ENCODE measurements at places on chromosomes 16 and 17.

DNA sequence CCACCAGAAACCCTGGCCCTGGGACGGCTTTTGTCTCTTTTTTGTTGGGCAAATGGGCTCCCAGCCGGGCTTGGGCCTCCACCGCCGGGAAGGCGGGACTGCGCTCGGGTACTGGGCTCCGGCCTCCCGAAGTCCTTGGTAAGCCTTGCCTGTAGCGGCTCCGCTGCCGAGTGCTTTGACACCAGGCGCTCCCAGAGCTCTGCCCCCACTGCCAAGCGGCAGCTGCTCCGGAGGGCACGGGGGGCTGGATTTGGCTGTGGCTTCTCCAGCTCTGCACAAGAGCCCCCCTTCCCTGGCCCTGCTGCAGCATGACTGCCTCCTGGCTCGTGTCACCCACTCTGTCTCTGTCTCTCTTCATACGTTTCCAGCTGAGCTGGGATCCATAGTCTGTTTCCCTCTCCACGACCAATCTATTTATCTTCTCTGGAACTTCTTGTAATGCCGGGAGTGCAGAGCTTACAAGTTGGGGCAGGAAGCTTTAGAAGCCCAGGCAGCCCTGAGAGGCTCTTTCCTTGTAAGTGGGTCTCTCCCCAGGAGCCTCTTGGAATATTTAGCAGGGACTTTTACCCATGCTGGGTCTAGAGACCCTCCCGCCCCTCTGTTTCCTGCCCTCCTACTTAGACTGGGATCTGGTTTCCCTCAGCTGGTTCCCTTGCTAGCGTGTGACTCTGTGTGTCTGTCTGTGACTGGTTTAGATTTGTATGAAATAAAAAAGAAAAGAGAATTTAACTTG is 246.9 kb upstream of the GSE1 start:
- peak; percentile 74 for DNase-seq

DNA sequence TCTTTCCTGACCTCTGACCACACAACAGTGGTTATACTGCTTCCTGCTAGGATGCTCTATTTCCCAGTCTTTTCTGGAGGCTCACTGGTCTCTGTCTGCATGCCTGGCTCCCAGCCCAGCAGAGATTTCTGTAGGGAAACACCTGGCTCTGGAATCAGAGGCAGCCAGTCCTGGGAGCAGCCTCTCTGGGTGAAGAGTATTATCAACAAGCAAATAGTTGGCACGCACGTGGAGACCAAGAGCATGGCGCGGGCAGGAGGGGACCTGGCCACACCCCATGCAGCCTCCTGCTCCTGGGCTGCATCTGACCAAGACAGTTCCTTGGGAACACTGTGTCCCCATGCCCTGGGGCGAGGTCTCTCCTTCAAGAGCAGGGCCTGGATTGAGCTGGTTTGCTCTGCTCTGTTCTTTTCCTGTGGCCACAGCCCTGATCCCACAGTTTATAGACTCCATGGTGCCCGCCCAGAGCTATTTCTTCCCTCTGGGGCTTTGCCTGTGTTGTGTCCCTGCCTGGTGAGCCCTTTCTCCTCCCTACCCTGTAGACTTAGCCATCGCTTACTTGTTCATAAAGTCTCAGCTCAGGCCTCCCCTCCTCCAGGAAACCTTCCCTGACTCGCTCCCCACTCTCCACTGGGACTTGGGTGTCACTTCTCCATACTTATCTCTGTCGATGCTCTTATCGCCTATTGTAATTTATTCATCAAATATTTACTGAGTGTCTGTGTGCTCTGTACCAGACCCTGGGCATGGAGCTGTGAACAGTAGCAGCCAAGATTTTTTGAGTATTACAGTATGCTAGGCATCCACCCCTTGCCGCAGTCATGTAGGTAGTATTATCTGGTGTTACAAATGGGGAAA is 60.6 kb downstream of the SCNN1B start:
- DNase-seq: no peak

DNA sequence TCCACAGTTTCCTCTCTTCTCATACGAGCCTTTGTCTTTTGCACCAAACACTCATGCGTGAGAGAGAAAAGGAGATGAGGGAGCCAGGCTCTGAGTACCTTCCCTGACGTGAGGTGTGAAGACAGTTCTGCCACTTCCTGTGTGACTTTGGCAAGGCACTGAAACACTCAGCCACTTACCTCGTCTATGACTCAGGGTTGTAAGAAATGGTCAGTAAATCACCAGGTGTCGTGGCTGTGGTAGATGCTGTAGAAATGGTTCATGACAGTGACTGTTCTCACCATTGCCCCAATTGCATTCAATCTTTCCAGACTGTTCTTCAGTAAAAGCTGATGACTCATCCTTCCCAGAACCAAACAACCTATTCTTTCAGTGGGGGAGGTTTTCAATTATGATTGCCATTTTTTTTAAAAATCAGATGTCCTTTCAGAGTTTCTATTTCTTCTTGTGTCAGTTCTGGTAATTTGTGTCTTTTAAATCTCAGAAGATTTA is 49.2 kb upstream of the CBFA2T3 start:
- DNase-seq: no peak

DNA sequence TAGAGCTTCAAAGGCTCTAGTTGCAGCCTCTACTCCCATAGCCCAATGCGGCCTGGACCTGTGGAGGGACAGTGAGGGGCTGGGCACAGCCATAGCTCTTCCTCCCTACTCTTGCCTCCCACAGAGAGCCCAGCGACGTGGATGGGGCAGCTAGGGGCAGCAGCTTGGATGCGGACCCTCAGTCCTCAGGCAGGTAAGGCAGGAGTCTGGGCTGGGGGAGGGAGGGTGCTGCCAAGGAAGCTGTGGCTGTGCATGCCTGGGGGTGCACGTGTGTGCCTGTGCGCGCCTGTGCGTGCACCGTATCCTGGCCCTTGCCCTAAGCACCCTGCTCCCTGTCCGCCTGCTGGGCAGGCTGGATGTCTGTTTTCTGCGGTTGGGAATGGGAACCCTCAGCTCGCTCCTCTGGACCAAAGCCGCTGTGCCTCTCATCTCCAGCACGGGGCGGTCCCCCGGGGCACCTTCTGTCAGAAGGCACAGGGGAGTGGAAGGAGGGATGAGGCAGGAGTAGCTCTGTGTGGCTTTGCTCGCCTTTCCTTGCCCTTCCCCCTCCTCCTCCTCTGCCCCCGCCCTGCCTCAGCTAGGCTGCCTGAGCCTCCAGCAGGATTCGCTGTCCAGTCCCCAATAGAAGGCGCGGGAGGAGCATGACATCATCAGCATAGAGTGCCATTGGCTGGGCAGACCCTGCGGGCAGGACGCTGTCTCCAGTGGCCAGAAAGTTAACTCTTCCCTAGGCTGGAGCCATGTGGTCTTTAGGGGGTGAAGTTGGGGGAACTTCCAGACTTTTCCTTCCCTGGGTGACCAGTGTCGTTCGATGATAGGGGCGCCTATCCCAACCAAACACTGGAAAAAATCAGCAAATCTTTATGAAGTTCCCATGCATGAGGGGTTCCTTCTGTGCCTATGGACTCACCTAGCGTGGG is 797 bp downstream of the PRCD start:
- DNase-seq: peak; percentile 99

- DNase-seq: no peak
Measured at GRCh38 chr16:67490335-67491096, 7.2 kb upstream of the AGRP start.

GRCh38 chr16:17229766-17230165 is 241.0 kb downstream of the XYLT1 start:
- no peak for DNase-seq

DNA sequence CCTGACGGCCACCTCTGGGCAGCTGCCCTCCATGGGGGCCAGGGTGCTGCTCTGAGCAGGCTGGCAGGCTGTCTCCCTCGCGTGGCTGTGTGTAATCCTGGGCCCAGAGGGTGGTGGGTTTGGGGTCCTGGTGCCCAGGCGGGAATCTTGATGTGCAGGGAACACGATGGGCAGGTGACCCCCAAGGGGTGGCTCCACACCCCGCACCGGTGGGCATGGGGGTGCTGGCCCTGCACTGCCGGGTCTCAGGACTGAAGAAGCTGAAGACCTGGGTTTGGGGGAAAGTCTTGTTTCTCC is 8.6 kb downstream of the CHMP6 start:
- no peak for DNase-seq

DNA sequence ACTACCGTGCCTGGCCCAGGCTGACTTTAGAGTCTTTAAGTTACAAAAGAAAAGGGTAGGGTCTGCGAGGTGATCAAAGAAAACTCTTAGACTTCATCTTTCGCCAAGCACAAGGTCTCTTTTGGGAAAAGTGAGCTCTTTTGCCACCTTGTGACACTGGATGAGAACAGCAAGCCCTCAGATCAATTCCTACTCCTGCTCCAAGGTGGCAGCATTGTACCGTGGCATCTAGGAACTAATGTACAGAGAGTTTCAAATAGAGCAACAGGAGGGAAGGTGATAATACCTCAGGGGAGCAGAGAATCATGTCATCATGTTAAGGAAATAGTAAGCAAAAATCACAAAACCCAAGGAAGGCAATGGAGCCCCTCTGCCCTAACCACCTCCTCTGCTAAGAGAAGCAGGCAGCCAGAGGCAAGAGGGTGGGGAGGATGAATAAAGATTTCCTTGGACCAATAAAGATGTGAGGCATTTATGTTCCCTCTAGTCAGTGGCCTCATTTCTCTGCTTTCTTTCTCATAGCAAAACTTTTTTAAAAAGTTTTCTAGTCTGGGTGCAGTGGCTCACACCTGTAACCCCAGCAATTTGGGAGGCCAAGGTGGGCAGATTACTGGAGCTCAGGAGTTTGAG is 2.1 kb upstream of the C17orf78 start:
- DNase-seq: peak; percentile 90

DNA sequence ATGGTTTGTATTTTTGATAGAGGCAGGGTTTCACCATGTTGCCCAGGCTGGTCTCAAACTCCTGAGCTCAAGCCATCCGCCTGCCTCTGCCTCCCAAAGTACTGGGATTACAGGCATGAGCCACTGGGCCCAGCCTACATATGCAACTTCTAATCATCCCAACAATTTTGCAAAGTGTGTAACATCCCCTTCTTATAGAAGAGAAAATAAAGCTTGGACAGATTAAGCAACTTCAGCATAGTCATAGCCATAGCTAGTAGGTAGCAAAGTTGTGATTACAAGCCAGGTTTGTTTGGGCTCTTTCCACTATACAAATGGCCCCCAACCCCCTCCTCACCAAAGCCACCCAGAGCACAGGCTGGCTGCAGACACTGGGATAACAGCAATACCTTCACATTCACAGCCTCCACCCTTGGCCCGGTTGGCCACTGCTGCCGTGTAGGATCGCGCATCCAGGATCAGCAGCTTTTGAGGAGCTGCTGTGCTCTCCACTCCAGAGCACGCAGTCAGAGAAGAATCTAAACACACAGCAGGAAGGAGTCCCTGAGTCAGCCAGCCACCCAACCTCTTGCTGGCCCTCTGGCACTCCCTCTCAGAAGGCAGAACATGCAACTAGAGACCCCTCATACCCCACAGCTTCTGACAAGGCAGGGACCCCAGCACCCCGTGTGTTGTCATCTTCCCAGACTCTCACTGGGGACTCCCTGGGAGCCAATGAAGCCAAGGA is 7.9 kb downstream of the MTMR4 start:
- no peak for DNase-seq

GRCh38 chr16:2295056-2295798 is 27.3 kb upstream of the RNPS1 start:
- DNase-seq: no peak

DNA sequence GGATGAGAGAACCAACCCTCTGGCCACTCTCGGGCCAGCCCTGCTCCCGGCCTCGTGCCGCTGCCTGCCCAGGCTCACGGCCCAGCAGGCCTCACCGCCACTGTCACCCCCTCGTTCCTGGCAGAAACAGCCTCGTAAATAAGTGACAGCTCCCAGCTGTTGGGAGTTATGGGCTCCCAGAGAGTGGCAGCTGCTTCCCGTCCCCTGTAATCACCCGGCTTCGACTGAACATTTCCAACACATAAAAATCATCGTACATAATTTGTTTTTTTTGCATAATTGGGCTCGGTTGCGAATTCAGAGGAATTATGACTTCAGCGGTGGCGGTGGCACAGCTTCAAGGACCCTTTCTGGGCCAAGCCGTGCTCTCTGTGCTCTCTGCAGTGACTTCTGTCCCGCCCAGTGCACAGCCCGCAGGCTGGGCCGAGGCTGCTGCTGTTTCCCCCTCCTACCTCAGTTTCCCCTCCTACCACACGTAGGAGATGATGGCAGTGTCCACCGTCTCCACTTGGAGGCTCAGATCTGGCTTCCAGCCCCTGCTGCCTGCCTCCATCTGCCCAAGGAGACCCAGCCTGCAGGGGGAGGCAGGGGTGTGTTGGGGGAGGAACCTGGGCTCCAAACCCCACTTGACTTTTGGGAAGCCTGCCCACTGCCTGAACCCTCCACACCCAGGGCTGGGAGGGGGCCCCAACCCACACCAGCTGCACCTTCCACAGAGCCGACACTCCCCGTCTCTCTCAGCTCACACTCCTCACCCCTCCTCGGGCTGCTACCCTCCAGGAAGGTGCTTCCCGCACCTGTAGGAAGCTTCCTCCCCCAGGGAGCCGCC is 84.9 kb downstream of the RTN4RL1 start:
- DNase-seq: peak; percentile 33

DNA sequence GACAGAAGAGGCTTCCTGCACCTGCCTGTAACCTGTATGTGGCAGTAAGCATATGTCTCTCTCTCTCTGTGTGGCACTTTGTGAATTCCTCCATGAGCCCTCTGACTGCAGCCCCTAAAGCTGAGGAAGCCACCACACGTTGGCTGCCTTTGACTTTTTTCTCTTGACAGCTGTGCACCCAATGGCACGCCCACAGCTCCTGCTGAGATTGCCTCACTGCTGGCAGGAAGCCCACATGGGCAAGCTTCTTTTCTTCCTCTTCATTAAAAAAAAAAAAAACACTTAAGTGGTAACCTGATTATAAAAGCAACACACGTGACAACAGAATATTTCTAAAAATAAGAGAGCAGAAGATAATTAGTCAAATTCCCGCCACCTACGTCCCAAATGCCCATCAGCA is 34.0 kb upstream of the PIRT start:
- no peak for DNase-seq

- no peak for DNase-seq
Measured at GRCh38 chr17:81111066-81111465, 54.2 kb upstream of the PVALEF start.

GRCh38 chr16:22186517-22186916 is 19.6 kb upstream of the EEF2K start:
- DNase-seq: no peak

- DNase-seq: no peak
Measured at GRCh38 chr16:19517424-19518089, 4.3 kb downstream of the GDE1 start.

GRCh38 chr17:72592242-72592966 is 471.6 kb downstream of the SOX9 start:
- DNase-seq: peak; percentile 68

Measured in umbilical cord (tissue), 2 donors.